ENCODE measurements at places on chromosomes 2 and 18. TPM values are rescaled to one million over a fixed set of nuclear protein-coding genes. Genes with fewer than 3 reads are reported as not detected.

- DNase-seq: no peak
Measured at GRCh38 chr2:135664623-135665068, 77.0 kb upstream of the UBXN4 start.

The CXCR4 gene
- total RNA-seq: 23.2 TPM

The PKDCC gene
- 60.4 TPM for total RNA-seq

The TFPI gene
- total RNA-seq: 54.7 TPM

DNA sequence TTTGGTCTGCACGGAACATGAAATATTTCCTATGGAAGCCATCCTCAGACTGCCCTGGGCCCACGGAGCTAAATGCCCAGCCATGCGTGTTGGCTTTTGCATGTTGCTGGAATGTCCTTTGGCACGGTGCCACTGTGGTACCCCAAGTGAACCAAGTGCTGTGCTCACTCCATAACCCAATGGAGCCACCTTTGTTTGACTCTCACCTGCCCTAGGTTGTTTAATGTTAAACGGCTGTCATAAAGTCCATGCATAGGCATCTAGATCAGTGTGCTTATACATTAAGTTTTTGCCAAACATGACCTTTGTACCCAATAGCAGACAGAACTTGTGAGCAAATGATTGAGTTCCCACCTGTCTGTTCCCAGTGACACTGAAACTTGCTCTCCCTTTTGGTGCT lies 59.9 kb upstream of the TMEM87B start:
- DNase-seq: no peak

DNA sequence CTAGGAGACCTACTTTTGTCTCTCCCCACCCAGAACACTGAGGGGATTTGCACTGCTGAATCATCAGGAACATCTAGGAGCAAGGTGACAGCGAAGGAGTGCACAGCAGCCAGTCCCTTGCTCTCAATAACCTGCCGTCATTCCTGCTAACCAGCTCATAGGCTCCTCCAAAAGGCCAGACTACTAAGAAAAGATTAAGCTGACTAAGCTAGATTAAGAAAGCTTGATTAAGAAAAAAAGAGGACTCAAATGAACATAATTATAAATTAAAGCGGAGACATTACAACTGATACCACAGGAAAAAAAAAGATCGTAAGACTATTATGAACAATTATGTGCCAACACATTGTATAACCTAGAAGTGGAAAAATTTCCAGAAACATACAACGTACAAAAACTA lies 1254.8 kb upstream of the CHAC2 start:
- no peak for DNase-seq

DNA sequence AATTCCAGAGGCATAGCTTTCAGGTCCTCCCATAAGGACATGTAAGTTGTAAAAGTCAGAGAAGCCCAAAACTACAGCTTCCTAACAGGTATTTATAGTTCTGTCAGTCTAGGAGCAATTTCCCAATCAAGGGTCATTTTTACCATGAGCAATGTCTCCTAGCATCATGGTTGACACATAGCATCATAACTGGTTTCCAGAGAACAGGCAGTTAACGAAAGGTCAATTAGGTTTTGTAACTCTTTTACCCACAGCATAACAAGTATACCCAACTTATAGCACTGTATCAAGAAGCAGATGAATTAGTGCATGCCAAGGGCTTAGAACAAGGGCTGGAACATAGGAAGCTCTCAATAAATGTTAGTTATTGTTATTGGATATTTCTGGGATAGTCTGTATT lies 110.1 kb downstream of the MREG start:
- no peak for DNase-seq

The MITD1 gene
- total RNA-seq: 27.0 TPM

GRCh38 chr2:30940839-30941238 lies 133.6 kb upstream of the CAPN13 start:
- DNase-seq: no peak

GRCh38 chr2:84946204-84947009 lies 24.6 kb upstream of the KCMF1 start:
- DNase-seq: peak; percentile 61

DNA sequence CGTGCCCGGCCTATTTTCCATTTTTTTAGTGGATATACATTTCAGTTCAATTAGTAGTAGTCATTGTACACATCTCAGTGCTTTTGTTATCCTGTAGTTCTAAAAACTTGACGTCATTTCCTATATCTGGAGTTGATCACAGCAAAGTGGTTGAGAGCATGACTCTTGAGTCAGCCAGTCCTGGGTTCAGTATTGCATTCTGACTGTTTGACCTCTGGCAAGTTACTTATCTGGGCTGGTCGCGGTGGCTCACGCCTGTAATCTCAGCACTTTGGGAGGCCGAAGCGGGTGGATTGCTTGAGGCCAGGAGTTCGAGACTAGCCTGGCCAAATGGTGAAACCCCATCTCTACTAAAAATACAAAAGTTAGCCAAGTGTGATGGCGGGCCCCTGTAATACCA lies 50.4 kb upstream of the PPM1B start:
- no peak for DNase-seq

GRCh38 chr2:231321021-231321420 lies 74.5 kb upstream of the B3GNT7 start:
- peak; percentile 42 for DNase-seq

The IL36A gene
- total RNA-seq: not detected

GRCh38 chr18:34991561-34991960 lies 49.7 kb upstream of the MAPRE2 start:
- DNase-seq: no peak

DNA sequence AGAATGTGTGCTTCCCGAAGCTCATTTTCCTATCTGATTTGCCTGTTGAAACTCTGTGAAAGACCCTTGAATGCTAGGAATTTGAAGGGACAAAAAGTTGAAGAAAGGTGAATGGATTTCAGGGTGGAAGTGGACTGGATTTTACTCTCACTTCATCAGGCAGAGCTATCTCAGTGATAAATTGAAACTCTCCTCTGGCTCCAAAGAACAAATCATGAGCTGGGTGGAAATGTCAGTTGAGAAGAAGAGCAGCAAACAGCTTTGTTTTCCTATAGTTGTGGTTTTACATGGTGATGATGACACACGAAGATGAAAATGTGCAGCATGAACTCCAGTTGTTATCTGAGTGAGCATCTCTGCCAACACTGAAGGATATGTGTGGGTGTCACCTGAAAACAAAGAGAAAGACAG lies 34.4 kb downstream of the CD28 start:
- DNase-seq: no peak

The UGT1A3 gene
- 20.8 TPM for total RNA-seq

GRCh38 chr2:124193706-124194105 lies 168.6 kb downstream of the CNTNAP5 start:
- no peak for DNase-seq

DNA sequence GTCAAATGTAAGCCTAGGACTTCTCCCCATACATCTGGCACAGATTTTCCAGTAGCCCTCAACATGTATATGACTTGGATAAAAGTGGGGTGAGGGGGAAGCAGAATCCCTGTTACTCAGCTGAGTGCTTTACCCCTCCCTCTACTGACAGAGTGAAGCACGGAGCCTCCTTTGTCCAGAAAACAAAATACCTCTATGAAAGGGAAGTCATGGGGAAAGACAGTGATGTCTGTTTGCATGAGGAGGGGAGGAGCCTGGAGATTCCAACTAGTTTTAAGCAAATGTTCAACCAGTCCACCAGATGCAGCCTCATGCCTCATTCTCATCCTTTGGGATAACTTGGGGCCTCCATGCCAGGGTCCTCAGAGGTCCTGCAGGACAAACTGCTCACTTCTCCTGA lies 203.9 kb downstream of the SMAD2 start:
- DNase-seq: no peak

GRCh38 chr2:111694700-111695101 lies 189.3 kb downstream of the ANAPC1 start:
- DNase-seq: no peak

- DNase-seq: no peak
Measured at GRCh38 chr2:235610696-235611257, 116.9 kb downstream of the AGAP1 start.

DNA sequence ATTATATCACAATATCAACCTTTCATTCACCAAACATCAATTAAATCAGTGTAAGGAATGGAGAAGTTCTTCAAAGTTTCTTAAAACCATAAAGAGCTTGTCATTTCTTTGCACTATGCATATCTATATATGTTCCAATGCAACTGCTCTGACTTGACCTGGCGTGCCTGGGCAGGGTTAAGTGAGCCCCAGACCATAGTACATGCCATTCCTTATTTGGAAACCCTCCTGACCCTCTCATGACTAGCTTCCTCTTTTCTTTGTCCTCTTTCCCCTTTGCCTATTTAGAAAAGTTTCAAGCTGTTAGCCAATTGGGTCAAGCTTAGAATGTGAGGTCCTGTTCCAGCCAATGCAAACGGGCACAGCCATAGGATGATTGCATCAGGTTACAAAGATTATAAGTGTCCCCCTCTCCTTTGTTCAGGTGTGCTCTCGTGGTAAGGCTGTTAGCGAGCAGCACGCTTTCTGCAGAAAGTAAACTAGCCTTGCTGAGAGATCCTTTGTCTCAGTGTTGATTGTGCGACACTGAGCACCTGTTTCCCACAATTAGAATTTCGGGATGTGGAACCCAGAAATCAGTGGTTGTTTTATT lies 78.2 kb upstream of the UXS1 start:
- no peak for DNase-seq

- DNase-seq: no peak
Measured at GRCh38 chr2:19600506-19600905, 242.1 kb upstream of the OSR1 start.

GRCh38 chr2:28269019-28269784 lies 123.5 kb upstream of the FOSL2 start:
- no peak for DNase-seq

GRCh38 chr18:10530002-10530401 lies 4.2 kb downstream of the NAPG start:
- no peak for DNase-seq

DNA sequence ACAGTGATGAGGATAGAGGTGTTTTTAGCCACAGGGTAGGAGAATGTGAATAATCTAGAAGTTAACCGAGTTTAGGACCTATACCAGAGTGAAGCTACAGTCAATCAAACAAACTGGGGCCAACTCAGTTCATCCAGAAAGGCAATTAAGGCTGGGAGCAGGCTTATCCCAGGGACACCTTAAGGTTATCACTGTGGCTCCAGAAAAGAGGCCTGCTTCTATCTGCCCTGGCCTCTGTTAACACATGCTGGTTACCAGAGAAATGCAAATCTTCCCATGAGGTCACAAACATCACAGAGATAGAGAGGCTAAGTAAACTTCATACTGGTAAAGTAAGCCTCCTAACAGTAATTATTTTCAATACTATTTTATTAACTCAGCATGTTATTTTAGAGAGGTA lies 93.2 kb upstream of the GRB14 start:
- no peak for DNase-seq

DNA sequence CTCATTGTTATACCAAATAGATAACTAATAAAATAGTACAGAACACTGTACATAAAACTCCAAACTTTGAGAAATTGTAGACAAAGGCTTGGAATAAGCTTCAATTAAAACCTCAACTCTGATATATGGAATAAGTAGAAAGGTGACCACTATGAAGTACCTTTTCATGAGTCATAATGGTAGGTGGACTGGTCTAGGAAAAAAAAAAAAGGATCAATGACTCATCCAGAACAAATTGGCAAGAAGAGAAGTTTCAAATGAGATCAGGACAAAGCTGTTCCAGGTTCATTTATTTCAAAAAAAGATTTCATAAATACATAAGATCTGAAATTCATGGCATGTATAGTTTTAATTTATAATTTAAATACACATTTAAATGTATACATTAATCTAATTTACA lies 769.7 kb downstream of the SUCLG1 start:
- DNase-seq: no peak

DNA sequence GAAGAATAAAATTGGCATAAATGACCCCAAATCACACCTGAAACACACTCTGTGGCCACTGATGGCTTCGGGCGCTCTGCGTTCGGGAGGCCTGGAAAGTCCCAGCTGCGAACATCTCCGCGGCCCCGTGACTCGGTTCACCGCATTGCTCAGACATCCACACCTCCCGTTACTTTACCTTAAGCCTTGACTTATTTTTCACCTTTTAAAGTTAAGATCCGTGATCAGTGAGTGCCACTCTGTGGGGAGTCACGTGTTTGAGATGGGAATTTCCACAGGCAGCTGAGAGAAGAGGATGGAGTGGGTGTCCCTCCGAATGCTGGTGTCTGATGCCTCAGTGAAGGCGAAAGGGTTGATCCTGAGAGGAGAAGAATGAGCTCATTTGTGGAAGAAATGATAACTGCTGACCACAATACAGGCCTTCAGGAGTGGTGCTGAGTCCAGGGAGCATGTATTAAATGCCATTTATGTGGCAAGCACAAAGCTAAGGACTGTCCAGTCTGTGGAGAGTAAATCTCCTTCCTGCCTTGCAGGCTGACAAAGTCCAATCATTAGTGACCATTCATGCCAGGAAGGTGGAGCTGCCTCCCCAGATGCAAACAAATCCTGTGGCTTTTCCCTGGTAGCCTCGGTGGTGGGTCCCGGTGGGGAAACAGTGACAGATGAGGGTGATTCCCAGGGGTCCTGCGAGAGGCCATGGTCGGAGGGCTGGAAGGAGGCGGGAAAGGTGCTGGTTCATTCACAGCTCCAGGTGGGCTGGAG lies 168.8 kb downstream of the RTP5 start:
- DNase-seq: peak; percentile 32

The ANKRD30B gene
- not detected for total RNA-seq

The ARHGAP28 gene
- total RNA-seq: 16.0 TPM

DNA sequence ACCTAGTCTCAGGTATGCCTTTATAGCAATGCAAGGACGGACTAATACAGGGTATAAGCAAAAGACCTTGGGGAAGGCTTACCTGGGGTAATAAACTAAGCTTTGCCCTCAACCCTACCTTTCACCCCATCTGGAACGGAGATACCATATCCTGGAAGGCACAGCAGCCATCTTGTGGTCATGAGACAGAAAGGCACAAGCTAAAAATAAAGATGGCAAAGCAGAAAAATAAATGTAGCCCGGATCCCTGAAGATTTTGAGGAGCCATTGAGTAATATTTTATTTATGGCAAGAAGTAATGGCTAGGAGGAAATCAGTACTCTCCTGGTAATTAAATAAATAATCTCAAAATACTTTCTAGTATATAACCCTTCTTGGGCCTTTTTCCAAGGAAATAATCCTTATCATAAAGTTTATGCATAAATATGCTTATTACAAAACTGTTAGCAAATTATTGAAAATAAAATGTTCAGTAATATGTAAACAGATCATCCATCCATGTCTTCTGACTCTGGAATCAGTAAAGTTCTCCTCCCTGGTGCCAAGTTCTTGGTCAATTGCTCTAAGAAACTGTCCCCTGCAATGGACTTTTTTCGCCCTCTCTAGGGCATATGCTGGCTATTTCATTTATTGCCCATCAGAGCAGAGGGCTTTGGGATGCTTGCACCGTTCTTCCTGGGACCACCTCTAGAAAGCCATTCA lies 198.7 kb downstream of the SPP2 start:
- DNase-seq: no peak

The ASB18 gene
- total RNA-seq: not detected

The TMEM17 gene
- 2.0 TPM for total RNA-seq

DNA sequence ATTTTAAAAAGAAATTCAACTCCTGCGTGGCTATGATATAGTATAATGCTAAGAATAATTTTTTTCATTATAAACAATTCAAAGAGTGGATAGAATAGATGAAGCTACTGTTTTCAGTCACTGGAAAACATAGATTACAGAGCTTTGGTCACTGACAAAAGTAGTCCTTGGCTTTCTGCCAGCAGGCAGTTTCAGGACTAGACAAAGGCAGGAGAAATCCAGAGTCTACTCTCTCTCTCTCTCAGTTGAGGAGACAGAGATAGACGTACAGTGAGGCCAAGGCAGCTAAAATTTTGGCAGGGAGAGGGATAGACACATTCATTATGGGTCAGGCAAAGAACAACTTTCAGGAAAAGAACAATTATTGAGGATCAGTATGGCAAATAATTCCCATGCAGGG lies 491.4 kb upstream of the CRIM1 start:
- DNase-seq: no peak

GRCh38 chr2:16738361-16739225 lies 73.0 kb upstream of the CYRIA start:
- DNase-seq: no peak

All from ureter (tissue), 1 donor.